Fibroblast of the aortic adventitia (primary cell): ENCODE measurements at places on chromosomes 16 and 17. TPM values are rescaled to one million over a fixed set of nuclear protein-coding genes. Genes with fewer than 3 reads are reported as not detected.

MPG gene
- 53.1 and 124 TPM in 2 replicates for total RNA-seq

HIGD1B gene
- total RNA-seq = not detected in 2 replicates

DNA sequence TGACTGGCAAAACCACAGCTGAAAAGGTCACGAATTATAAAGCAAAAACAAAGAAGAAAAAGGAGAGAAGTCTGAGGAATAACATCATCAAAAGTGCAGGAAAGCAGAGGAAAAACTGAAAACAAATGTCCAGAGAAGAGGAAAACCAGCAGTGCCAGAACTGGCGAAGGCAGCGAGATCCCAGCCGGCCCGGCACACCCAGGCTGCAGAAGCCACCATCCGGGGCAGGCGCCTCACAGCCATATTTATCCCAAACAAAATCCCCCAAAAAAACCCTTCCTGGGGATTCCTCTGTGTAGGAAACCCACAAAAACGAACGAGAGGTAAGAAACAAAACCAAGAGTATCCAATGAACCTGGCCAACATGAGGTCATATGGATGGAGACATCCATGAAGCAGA is 10.6 kb downstream of the ZCCHC14 start:
- no peak for DNase-seq

- no peak for DNase-seq
These were observed 1.2 kb upstream of the GRB7 start for GRCh38 chr17:39736319-39737165.

DNA sequence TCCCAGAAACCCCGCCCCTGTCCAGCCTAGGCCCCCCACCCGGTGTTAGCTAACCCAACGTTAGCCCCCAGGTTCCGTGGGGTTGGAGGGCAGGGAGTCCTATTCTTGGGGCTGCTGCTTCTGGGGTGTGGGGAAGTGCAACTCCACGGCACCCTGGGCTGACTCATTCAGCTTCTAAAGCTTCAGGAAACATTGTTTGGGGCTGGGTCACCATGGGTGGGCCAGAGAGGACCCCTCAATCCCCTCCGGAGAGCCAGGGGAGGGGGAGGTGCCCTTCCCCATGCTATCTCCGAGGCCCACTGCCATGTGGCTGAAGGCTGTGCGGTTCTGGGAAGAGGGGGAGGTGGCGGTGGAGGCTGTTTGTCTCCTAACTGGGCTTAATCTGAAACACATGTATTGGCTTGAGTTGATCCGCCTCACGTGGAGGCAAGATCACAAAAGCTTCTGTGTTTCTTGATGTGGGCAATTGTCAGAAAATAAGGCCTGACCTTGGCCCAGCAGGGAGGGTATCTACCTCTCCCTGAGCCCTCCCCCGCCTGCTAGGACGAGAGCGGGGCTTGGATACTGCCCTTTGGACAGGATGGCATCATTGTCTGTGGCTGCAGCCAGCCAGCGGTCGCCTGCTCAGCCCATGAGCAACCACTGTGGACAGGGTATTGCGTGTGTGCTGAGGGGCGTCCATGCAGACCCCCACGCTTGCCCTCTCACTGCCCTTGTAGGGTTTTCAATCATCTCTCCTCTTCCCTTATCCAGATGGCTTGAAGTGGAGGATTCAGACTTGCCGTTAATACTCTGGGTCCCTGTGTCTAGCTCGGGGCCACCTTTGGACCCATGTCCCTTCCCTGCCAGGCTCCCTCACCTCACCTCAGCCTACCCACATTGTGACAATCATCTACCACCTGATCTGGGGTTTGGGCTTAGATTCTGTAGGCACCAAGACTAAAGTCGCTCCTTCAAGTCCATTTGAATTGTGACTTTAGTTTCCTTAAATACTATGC is 1.3 kb downstream of the SERPINF1 start:
- DNase-seq = peak; percentile 93

- DNase-seq = no peak
These were observed 36.5 kb upstream of the SRSF1 start for GRCh38 chr17:58043221-58044181.

GRCh38 chr16:48317614-48318315 is 67.4 kb downstream of the SIAH1 start:
- DNase-seq = peak; percentile 70
